T follicular helper cell (primary cell): ENCODE measurements at places on chromosomes 1 and 21.

DNA sequence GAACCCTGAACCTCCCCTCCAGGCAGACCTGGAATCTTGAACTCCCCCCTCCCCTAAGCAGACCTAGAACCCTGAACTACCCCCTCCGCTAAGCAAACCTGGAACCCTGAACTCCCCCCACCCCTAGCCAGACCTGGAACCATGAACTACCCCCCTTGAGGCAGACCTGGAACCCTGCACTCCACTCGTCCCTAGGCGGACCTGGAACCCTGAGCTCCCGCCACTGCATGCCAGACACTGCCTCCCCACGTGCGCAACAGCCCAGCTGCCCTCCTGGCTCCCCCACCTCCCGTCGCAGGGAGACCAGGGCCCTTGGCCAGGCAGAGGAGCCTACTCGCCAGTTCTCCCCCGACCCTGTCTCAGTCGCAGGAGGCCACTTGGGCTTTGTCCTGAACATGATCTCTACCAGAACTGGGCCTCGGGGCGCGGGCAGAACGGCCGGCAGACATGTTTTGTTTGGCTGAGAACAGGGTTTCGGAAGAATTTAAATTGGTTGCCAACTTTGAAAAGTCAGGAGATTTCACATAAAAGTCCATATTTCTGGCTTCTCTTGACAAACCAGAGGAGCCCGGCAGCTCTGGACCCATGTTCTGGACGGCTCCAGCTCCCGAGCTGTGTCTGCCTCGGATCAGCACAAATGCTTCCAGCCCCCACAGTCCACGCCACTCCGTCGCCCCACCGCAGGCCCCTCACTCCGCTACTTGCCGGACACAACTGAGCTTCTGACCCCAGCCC is 9.2 kb upstream of the PLEKHG5 start:
- DNase-seq: no peak

DNA sequence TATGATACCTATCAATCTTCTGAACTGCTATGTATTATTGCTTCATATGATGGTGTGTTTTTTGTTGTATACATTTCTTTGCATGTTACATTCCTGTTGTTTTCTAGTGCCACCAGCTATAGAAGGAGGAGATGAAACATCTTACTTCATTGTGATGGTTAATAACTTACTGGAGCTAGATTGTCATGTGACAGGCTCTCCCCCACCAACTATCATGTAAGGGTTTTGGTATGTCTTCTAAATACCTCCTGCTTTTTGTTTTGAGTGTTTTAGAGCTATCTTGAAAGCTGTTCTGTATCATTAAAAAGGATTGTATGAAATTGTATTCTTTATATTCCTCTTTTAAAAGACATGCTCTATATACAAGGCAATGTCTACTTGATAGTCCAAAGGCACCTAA is 282.7 kb downstream of the HMCN1 start:
- no peak for DNase-seq

- DNase-seq: no peak
These were observed 17.1 kb downstream of the OLIG2 start for GRCh38 chr21:33042812-33043211.

- no peak for DNase-seq
These were observed 30.1 kb upstream of the CSF3R start for GRCh38 chr1:36512842-36513241.

- DNase-seq: no peak
These were observed 70.3 kb downstream of the ABCA4 start for GRCh38 chr1:94050675-94051074.

DNA sequence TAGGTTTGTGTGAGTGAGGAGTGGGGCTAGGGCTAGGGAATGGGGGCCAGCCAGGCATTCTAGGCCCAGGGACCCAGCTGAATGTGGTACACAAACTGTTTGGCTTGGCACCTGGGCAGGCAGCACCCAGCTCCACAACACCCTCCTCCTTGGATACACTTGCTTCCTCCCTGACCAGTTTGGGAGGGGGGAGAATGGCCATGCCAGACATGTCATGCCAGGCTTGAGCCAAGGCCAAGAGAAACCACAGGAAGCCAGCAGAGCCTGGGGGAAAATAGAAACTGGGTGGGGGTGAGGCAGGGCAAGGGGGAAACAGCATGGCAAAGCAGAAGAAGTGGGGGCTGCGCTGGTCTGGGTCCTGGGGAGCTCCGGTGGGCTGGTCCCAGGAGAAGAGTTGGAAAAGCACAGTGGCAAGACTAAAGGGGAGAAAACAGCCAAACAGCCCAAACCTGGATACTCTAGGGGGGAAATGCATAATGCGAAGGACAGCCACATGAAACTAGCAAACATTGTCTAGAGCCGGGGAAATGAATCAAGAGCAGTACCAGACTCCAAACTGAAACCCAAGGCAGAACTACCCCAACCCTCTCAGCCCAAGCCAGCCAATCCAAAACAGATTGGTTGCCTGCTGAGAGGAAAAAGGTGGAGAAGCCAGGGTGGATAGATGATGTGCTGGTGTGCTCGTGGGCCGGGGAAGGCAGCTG is 47.9 kb downstream of the LGR6 start:
- no peak for DNase-seq

- DNase-seq: no peak
These were observed 484.1 kb upstream of the VAMP3 start for GRCh38 chr1:7287013-7287412.

GRCh38 chr1:244370060-244370637 is 81.6 kb downstream of the ADSS2 start:
- DNase-seq: no peak

DNA sequence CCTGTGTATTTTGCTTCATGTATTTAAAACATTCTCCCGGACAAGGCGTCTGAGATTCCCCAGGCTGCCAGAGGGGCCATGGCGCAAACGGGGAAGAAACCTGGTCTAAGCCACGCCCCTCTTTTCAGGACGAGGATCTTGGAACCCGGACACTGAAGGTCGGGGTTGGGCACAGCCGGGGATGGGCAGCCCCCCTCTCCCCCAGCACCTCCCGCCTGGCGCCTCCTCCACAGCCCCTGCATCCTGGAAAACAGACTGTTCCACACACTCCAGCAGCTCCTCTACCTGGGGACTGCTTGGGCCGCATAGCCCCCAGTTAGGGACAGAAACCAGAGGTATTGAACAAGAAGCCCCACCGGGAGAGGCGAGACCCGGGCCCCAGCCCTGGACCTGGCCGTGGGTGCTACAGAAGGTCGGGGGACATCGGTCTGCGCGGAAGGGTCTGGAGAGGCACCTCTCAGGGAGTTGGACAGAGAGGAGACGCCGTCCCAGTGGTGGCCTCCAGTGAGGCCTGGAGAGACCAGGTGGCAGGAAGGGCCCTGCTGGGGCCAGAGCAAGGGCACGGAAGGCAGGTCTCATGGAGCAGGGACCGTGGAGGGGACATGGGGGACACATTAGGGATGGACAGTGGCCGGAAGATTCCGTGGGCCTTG is 5.4 kb downstream of the TP73 start:
- DNase-seq: no peak

DNA sequence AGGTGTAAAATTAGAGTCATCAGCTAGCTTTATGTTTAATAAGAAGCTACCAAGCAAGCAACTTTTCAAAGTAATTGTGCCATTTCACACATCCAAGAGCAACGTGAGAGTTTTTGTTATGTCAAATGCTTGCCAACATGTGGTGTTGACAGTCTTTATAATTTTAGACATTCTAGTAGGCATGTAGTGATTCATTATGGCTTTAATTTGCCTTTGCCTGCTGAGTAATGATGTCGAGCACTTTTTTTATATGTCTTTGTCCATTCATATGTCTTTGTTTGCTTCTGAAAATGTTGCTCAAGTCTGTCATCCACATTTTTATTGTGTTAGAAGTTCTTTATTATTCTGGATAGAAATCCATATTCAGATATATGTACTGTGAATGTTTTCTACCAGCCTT is 21.4 kb upstream of the CHIT1 start:
- DNase-seq: no peak

GRCh38 chr1:54081306-54082270 is 28.2 kb downstream of the TCEANC2 start:
- DNase-seq: peak; percentile 33

DNA sequence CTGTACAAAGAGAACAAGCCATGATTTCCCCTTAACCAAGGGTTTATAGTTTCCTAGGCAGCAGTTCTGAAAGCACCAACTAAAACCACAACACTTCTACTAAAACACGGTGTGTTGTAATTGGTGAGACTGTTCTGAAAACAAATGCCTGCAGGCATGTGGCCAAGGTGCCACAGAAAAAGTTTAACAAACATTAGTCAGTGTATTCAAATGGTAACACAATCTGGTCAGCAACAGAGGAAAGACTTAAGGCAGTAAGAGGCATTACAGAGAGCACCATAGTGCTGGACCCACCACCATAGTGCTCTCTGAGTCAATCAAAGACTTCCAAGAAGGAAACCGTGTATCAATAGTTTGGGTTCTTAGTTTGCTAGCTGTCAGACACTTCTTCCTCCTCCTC is 16.7 kb downstream of the SNIP1 start:
- no peak for DNase-seq

- DNase-seq: no peak
These were observed 10.2 kb downstream of the KRTAP20-3 start for GRCh38 chr21:30652891-30653290.

GRCh38 chr1:5959087-5959486 is 33.1 kb downstream of the NPHP4 start:
- DNase-seq: no peak

GRCh38 chr1:197485790-197486189 is 217.7 kb downstream of the CRB1 start:
- no peak for DNase-seq

DNA sequence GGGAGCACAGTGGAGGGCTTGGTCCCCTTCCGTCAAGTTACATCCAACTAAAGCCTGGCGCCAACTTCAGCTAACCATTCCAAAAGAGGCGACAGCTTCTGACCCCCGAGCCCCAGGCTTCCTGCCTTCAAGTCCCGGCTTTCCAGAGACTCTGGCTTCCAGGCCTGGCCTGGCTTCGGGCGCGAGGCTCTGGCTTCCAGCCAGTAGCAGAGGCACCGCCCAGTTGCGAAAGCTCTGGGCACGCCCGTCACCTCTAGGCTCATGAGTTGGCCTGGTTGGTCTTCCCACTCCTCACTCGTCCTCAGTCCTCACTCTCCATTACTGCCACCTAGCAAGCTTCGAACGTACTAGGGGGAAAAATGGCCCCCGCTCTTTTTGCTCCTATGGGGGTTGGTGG is 30.0 kb upstream of the C1orf185 start:
- DNase-seq: no peak

DNA sequence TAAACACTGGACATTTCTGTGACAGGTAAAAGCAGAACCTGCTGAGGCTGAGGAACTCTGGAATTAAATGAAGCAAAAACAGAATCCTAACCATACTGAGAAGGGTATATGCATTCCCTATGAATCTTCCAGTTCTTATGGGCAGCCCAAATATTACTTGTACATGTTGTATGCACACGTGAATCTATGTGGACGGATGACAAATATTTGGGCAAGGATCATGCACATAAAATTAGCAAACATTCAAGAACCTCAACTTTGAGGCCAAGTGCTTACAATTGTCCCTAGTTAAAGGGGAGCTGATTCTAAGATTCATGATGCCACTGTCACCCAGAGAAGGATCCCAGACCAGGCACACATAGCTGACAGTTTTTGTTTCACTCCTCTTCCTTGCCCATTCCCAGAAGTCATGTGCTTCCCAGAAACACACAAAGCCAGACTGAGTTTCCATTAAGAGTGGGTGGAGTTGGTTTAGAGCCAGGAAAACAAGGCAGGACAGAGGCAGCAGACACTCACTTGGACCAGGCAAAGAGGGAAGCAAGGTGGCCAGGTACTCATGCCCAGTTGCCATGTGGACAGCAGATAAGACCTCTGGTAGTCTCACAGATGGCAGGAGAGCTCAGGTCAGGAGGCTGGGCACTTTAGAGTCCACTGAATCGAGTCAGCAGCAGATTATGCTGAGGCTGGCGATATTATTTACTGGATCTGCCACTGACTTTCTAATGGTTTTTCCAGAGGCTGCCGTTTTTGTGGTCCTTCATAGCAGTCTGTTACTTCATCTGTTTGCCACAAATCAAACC is 25.6 kb downstream of the AK2 start:
- no peak for DNase-seq

DNA sequence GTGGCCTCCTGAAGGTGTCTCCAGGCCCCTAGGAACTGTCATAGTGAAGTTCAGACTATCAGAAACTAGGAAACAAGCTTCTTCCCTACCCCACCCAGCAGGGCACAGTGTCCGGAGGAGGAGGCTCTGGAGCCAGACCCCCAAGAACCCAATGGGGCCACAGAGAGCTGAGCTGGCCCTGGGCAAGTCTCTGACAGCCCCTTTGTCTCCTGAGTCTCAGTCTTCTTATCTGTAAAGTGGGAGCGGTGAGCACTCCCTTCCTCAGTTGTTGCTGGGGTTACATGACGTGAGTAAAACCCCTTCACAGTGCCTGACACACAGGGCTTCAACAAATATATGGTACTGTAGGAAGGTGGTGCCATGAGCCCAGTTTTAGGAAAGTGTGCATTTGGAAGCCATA is 675.8 kb downstream of the MATN1 start:
- DNase-seq: no peak

DNA sequence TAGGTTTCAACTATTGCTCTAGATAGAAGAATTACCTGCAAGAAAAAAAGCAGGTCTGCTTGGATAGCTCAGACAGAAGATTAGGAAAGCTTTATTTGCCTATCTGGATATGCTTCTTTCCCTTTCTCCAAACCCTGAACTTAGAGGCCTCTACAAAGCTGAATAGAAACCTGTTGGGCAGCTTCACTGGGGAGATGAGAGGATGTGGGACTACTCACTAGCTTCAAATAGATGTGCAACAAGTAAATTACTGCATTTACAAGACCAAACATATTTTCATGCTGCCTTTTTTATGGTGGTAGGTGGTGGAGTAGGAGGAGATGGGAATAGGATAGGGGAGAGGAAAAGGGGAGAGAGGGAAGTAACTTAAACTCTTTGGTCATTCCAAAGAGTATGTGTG is 6.4 kb downstream of the CLCA2 start:
- no peak for DNase-seq

DNA sequence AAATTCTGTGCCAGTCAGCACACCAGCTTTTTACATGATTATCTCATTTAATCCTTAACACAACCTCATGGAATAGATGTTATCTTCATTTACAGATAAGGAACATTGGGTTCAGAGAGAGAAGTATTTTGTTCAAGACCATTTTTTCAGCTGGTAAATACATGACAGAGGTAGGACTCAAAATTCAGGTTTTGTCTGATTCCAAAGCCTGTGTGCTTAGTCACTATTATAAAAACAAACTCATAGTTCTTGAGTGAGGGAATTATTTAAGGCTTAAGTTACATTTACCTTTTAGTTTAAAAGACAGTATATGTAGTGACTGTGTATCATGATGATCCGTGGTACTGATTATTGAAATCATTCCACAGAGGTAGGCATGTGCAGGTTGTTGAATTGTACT is 125.2 kb downstream of the MAGI3 start:
- no peak for DNase-seq

DNA sequence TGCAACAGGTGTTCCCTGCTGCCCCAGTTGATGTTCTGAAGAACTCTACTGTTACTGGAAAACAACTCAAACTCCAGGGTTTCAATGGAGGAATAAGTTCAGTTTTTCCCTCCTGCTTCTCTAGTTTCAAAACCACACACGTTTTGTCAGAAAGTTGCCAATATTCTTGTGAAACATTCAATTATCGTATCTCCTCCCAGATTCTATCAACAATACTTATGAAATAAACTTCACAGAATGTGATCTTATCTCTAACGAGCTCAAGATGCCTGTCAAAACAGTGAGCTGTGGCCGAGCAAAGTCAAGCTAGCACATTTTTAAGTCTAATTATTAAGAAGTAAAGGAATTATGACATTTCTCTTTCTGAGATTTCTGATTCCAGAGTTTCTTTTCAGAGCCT is 4.7 kb downstream of the OR2B11 start:
- DNase-seq: no peak

GRCh38 chr1:17498214-17498613 is 41.3 kb upstream of the ARHGEF10L start:
- no peak for DNase-seq
